Osteoblast (primary cell): ENCODE measurements at places on chromosomes 1 and 21.

DNA sequence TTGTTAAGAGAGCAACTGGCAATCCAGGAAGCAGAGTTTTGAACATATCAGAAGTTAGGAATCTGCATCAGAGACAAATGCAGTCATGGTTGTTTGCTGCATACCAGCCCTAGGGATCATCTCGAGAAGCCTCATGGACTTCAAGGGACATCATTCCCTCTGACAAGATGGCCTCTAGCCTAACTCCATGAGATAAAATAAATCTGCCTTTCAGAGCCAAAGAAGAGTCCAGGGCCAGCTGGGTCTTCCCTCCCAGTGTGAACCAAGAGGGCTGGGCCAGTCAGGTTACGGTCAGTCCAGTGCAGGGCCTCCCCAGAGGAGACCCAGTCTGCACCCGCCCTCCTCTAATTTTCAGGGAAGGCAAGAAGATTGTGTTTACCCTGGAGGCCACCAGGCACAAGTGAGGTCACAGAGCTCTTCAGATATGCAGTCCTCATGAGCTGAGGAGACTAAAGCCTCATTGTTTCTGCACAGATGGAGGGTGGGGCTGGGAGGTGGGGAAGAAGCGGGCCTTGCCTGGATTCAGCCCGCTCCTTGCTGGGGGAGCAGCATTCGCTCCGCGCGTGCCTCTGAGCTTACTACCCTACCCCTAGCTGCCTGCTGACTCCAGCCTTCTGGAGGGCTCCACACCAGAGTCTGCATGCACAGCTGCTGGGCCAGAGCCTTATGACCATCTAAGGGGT, 52.8 kb downstream of the CAPN2 start:
- peak; percentile 61 for DNase-seq

DNA sequence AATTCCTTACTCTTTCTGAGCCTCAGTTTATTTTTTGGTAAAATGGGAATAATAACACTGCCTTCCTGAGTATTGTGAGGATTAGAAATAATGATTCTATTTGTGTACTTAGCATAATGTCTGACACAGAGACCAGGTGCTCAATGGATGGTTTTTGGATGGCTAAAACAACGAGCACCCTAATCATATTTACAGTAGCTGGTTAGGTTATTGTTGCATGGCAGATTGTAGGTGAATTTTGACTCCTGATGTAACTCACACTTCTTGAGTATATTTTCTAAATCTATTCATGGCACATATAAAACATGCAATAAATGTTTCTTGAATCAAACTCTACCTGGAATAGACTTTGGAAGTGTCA, 11.9 kb upstream of the DUSP10 start:
- DNase-seq = no peak

GRCh38 chr1:57325536-57325935, 98.3 kb downstream of the DAB1 start:
- DNase-seq = no peak

GRCh38 chr1:1797731-1798341, 19.6 kb upstream of the NADK start:
- DNase-seq = peak; percentile 45

DNA sequence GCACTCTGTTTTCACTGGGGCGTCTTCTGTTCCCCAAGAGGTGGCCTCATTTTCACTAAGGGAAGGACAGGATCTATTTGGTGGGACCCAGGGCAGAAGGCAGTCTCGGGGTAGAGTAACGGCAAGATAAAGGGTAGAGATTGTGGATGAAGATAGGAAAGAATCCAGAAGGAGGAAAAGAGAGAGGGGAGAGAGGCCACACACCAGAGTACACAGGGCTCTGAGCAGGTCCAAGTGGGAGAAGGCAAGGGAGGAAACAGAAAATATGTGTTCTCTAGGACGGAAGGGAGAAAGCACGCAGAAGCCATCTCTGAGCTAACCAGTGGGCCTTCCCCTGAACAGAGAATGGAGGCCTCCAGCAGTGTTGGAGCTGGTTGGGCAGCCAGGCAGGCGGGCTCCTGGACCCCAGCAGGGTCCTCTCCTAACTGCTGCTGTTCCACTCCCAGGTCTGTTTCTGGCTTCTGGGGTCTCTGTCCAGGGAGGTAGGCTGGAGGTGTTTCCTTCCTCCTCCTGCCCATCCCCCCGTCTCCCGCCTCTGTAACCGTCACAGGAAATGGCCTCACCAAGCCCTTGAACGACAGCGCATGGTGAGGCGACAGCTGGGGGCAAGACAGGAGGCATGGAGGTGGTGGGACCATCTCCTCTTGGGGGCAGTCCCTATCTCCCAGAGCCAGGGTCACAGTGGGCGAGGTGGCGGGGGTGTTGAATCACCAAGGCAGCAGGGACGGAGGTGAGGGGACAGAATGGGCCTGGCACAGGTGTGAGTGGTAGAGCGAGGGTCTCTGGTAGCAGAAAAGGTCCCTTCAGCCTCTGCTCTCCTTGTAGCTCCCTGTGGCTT, 649 bp downstream of the PTPN7 start:
- DNase-seq = no peak

- no peak for DNase-seq
Measured at GRCh38 chr1:192008281-192008825, 149.9 kb upstream of the RGS18 start.

GRCh38 chr1:164801246-164801731, 242.3 kb downstream of the PBX1 start:
- no peak for DNase-seq

DNA sequence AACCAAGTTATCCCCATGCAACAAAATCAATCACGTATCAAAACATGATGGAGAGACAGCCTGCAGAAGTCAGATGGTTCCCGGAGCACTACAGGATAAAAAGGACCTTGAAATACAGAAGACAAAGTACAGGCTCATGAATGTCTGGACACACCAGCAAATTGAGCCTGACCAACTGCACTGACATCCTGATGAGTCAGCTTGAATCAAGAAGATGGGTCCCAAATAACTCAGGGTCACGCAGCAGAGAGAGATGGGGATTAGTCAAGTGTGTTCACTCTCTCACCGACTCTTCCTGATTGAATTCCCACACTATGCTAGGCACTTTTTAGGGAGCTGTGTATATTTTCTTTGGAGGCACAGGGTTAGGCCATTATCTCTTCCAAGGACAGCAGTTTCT, 71.1 kb upstream of the DIRAS3 start:
- DNase-seq = peak; percentile 59

DNA sequence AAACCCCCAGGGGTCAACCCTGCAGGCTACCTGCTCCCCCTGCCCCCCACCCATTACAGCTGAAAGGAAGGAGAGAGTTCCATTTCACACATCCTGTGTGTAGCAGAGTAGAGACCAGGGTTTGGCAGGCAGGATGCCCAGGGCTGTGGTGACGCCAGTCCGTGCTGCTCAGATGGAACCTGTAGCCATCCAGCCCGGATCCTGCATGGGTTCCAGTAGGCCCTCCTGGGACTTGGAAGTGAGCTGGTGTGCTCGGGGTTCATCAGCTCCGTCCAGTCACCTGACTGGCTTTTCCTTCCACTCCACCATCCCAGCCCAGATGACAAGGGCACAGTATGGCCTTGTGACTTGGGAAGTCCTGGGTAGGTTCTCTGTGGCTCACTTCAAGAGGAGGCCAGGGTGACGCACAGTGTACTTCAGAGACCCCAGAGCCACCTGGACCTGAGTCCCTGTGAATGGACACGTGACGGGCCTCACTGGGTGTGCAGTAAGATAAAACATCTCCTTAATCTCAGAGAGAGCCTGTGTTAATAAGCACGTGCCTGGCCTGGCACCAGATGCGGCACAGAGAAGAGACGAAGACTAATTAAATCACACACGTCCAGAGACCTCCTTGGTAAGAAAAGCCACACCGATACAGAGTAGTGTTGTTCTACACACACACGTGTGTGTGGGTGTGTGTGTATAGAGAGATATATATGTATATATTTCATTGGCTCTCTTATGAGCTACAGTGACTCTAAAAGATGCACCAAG, 16.0 kb downstream of the ITPKB start:
- DNase-seq = no peak

- DNase-seq = no peak
Measured at GRCh38 chr1:102799496-102799895, 308.8 kb downstream of the COL11A1 start.

DNA sequence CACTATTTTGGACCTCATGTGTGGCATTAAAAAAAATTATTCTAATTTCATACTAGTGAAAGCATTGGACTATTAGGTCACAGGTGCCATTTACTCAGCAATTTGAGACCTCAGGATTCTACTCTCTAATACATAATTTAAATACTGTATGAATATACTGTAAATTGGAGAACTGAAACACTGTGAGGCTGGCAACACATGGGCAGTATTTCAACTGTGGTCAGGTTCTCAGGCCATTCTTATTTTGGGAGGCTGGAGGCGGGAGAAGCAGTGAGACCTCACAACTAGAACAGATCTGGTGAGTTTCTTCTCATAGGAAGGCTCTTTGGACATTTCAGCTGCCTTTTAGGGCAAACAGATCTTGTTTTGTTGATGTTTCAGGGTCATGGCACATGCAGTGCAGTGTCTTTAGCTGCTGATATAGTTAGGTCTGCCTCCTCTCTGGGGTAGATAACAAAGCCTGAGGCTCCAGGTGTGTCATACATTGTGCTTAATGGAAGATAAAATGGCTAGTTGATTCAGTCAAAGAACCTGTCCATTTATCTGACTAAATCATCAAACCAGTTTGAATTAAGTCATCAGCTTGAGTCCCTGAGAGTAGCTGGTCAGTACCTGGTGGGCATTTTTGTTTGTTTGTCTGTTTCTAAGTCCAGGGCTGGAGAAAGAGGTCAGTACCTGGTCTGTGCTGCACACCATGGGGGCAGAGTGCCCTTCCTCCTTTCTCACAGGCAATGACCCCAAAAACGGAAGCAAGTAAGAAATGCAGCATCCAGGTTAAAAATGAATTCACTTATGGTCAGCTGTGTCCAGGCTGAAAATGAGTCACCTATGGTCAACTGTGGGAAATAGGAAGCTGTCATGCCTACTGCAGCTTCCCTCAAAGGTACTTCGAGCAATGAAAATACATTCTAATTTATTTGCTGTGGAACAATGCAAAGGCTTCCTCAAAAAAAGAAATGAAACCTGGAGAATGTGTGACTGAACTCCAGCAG, 216.2 kb downstream of the SDCCAG8 start:
- DNase-seq = peak; percentile 88
